ENCODE measurements at places on chromosomes 13 and 19.
A peak's percentile ranks its signal among the peaks of the same experiment; 100 is the strongest.

DNA sequence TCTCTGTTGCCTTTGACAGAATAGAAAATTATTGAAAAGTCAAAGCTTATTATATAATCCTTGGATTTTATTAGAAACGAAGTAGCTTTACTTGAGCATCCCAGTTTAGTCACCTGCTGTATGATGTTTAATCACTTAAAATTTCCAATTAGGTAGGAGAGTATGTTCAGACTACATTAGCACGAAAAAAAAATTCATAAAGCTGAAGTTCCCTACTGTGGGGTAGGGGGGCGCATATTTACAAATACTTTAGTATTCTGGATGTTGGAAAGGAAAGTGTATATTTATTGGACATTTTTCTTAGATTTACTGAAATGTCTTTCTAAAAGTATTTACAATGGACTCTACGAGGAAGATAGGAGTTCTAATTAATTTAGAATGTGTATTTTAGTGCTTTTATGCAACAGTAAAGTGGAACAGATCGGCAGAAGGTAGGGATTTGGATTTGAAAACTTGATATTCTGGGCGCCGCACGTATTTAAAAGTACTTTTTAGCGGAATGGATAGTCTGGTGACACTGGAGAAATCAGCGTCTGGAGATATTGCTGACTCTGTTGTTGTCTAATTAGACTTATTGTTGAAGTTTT is 1.9 kb downstream of the CDK8 start:
- peak; percentile 5 for DNase-seq

- peak; percentile 62 for DNase-seq
Measured at GRCh38 chr19:56477429-56478338, 539 bp upstream of the ZNF667 start.

DNA sequence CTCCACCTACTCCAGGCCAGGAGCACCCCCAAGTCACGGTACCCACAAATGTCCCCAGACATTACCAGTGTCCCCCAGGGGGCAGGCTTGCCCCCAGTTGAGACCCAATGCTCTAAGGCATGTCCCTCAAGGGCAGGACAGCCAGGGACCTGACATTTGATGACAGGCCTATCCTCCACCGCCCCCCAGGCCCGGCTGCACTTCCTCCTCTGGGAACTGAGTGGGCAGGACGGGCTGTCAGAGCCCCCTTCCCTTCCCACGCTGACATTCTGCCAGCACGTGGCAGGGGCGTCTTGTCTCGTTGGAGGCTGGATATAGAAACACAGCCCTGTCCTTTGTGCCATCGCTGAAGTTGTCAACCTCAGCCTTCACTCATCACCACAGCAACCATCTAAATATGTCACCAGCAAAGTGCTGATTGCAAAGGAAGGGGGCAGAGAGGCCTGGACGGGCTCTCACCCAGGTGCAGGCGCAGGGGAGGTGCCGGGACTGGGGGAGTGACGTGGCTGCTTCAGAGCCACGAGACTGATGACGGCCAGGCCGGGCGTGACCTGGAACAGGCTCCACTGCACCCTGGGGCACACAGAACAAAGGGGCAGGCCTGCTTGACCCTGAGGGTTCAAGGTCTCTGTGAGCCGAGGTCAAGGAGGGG is 38.4 kb downstream of the GNG7 start:
- no peak for DNase-seq

GRCh38 chr13:112133499-112134390 is 66.8 kb downstream of the SOX1 start:
- DNase-seq: no peak

- peak; percentile 34 for DNase-seq
Measured at GRCh38 chr19:932648-933552, 7.1 kb downstream of the ARID3A start.

GRCh38 chr13:36414461-36414860 is 17.8 kb upstream of the CCNA1 start:
- no peak for DNase-seq

DNA sequence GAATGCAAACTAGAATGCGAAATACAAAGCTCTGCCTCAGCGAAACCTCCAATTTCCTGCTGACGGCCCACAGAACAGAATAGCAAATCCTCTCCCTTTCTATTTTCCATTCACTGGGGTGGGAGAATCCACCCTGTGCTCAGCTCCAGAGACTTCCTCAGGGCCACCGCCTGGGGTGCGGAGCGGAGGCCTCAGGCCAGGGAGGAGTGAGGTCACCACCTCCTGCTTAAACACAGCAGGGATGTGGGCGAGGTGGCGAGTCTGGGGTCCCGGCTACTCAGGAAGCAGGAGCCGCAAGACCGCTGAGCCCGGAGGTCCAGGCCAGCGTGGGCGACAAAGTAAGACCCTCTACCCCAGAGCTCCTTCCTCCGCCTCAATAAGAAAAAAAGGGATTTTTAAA is 666 bp upstream of the ZNF320 start:
- peak; percentile 0 for DNase-seq

DNA sequence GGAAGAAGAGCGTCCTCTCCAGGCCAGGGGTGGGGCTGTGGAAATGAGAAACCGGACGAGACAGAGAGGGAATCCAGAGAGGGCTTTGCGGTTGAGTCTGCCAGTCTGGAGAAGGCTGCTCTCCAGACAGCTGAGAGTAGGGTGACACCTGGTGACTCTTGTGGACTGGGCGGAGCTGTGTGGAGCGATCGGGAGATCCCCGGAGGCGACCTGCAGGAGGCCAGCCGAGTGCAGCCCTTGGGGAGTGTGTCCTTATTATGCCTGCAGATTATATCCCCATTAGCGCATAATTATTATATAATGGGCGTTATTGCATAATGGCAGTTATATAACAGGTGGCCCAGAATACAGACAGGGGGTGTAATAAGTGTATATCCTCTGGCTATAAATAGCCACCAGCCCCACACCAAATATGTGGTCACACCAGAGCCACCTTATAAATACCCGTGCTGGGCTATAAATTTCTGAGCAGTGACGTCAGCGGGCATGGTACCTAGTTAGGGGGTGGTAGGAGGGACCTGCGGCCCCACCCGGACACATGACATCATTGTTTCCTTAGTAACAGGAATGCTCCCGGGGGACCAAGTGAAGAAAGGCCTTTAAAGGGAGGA is 41.2 kb downstream of the NFIX start:
- DNase-seq: peak; percentile 24

DNA sequence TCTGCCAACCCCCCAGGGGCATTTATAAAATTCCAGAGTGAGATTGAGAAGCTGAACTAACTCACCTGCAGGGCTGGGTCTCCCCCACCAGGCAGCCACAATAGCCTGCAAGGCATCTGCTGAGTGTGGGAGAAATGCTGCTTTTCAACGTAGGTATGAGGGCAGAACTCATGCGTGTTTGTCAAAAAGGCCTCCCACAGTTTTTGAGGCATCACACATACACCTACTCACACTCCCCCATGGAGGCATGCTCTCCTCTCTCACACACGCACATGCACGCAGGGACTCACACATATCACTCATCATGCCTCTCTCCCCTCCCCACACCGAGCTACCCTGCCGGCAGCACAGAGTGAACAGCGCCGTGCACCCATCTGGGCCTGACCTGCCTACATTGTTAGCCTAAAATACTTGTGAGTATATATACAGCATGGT is 390.5 kb downstream of the FGF9 start:
- DNase-seq: no peak

DNA sequence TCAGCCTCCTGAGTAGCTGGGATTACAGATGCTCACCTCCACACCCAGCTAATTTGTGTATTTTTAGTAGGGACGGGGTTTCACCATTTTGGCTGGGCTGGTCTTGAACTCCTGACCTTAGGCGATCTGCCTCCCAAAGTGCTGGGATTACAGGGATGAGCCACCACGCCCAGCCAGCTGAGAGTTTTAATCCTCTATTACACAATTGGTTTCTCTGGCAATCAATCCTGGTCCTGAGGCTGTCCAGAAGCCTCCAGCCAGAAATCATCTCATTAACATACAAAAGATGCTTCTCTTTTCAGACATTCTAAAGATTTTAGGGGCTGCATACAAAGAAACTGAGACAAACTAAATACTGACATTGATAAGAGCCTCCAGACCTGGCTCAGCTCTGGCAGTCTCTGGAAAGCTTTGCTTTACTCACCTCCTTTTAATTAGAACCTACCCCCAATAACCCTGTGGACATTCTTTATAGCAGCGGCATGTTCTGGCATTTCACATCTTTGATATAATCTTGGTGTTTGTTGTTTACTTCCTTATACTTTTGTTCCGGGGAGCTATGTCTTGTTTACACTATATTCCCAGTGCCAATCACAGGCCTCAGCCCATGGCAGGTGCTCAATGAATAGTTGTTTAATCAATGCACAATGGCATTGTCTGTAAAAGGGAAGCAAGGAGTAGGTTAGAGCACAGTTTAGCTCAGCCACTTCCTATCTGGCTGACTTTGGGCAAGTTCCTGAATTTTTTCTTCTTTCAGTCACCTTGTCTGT is 4.1 kb upstream of the ZNF724 start:
- DNase-seq: no peak

- DNase-seq: no peak
Measured at GRCh38 chr13:33284916-33285315, 639 bp downstream of the STARD13 start.

- no peak for DNase-seq
Measured at GRCh38 chr19:30431591-30431990, 59.4 kb downstream of the ZNF536 start.

- no peak for DNase-seq
Measured at GRCh38 chr19:36973844-36974195, 57.7 kb downstream of the ZNF568 start.

DNA sequence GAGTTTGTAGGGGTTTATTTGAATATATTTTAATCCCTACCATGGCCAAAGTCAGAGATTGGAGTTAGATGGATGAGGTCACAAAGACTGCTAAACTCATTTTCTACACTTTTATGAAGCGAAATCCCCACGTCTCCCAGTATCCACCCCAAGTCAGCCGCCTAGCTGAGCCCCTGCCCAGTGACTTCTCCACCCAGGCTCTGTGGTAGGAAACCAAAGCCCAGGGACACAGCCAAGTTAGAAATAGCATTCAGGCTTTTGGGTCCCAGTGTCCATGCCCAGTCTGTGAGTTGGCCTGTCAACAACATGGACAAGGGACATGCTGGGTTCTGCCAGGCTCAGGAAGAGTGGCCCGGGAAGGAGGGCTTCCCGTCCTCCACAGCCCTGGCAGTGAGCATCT is 474.0 kb downstream of the FOXO1 start:
- no peak for DNase-seq

GRCh38 chr19:14146789-14147216 is 10.4 kb upstream of the ASF1B start:
- no peak for DNase-seq

DNA sequence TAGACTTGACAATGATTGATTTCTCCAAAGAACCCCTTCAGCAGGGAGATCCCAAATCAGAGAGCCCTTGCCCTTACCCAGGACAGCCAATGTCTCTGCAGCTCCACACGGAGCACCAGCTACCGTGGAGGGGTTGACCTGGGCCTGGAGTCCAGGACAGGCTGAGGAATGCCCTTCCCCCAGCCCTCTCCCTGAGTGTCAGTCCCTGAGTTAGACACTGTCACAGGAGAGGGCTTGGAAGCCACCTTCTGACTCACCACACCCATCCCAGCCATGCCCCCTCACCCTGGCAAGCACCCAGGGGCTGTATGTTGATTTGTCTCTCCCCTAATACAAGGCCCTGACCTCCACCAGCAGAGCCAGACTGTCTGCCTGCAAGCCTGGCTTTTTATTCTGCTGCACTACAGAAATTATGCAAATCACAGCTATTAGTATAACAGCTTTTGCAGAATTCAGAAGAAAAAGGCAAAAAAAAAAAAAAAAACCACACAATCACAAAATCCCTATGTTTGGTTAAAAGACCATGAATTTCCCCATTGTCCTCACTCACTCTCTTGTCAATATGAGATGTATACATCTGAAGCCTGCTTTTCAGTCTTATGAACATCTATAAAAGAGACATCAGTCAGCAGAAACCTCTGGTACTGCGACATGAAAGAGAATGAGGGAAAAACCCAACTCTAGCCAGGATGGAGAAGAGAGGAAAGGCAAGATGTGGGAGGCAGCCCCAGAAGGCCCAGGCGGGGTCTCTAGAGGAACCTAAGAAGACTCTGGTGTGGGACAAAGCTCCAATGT is 240.7 kb downstream of the UQCRFS1 start:
- DNase-seq: no peak

GRCh38 chr13:39490136-39490535 is 112.9 kb downstream of the LHFPL6 start:
- no peak for DNase-seq

DNA sequence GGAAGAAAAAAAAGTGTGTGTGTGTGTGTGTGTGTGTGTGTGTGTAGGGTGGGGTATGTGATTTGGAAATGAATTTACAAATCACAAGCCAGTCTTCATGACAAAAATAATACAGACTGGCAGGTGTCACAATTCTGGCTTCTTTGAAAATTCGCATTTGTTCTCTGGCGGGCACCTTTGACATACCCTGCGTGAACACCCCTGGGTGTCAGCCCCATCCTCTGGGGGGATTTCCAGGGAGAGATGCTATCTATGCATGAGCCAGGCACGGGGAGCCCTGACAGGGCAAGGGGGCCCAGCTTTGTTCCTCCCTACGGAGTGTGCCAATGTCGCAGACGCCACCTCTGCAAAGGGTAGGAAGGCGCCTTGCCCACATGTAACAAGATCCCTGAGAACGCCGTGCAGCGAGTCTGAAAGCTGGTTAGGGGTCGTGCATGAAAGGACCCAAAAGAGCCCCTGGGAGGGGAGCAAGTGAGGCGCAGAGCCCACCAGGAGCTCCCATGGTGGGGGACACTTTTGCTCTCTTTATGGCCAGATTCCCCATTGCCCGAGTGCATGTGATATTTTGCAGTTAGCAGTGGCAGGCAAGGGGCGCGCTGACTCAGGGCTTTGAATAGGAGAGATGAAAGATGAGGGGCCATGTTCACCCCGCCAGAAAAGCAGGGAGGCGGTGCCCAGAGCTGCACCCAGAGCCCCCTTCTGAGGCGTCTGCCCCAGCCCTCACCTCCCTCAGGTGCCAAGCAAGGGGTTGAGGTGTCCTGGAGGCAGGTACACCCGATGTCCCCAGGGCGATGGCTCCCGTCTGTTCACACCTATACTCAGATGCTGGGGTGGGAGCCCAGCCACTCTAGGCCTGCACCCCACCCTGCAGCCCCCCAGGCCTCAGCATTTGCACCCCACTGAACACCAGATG is 45.3 kb downstream of the KLF2 start:
- DNase-seq: no peak

DNA sequence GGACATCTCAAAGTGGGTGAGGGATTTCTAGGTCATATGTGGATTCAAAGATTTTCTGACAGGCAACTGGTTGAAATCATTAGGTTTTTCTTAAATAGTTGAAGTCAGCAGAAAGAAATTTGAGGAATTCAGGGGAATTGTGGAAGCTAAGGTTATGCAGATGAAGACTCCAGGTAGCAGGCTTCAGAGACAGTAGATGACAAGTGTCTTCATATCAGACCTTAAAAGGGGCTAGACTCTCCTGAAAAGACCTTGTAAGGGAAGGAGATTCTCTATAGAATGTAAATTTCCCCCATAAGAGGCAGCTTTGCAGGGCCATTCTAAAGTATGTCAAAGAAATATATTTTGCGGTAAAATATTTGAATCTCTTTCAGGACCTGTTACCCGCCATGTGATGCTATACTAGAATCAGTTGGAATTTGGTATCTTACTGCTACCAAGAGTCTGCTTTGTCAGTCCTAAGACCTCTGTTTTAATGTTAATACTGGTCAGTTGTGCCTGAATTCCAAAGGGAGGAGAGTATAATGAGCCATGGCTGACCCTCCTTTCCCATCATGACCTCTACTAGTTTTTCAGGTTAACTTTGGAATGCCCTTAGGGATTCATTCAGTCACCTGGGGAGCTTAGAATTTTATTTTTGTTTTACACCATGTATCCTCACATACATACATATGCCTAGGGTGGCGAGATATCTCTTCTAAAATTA is 1115.5 kb upstream of the SLC10A2 start:
- DNase-seq: no peak
